Caco-2 (cell line): ENCODE measurements at places on chromosomes 2 and 18.

DNA sequence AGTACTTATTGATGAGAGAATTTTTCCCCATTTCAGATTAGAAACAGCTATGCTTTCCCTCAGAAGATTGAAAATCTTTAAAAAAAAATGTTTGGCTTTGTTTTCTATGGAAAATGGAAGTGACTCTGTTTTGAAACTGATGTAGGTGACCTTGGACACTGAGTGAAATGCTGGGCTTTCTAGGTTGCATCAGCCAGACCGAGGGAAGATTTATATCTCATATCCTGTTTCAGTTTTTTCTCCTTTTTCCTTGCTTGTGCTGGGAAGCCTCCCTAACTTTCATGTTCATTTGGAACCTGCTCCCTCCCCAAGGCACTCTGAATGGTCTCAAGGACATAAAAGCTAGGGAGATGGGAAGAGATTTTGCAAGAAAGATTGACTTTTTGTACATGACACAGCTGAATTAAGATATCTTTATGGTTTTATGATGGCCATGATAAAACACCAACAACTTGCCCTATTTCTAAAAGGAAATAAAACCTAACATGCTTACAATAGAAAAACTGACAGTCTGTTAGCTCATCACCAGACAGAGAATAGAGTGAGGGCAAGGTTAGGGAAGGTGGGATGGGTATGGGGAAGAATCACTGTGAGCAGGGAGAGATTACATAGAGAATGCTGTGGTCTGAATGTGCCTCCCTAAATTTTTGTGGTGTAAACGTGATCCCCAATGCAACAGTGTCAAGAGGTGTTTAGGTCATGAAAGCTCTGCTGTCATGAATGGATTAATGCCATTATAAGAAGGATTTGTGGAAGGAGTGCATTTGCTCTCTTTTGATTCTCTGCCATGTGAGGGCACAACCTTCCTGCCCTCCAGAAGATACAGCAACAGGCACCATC, 249.7 kb downstream of the TPGS2 start:
- DNase-seq, result no peak

DNA sequence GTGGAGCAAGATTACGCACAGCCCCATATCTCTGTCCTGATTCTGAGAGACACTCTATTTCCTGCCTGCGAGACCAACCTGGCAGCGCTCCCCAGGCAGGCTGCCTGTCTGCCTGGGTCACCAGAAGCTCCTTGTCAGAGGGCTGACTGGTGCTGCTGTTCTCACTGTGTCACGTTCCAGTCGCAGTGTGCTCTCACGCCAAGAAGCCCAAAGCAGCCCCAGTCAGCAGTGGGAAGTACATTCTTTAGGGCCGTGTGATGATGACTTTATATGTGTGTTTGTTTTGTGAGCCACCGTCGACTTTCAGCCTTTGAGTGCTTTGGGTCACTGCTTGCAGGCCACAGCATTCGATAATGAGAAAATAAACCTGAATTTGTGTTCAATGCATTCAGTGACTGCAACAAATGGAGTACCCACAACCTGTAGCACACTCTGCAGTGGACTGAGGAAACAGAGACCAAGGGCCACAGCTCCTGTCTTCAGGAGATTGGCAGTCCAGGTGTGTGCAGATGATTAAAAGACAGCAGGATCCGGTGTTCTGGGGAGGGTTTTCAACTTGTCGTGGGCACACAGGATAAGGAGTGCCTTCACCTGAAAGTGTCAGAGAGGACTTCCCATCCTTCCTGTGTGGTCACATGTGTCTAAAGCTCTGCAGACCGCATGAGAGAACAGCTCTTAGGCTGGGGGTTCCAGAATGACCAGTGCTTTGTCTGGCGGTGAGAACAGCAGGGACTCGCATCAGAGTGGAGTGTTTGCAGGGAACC, 4.8 kb downstream of the TNFRSF11A start:
- DNase-seq, result no peak

GRCh38 chr2:44559108-44559507, 197.4 kb downstream of the CAMKMT start:
- DNase-seq, result no peak

DNA sequence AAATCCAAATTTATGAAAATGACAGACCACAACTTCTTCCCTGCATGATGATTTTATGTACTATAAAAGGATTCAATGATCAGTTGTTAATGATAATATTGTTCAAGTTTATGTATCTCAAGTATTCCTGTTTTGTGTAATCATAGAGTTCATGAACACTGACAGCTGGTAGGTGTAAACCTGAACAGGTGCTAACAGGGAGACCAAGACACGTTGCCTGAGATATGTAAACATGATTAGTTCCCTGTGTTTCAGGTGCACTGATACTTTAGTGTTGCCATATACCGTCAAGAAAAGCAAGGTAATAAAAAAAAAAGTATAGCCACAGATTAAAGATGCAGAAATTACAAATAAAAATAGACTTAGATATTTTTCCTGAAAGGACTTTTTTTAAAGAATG, 131.8 kb downstream of the BAZ2B start:
- no peak for DNase-seq

DNA sequence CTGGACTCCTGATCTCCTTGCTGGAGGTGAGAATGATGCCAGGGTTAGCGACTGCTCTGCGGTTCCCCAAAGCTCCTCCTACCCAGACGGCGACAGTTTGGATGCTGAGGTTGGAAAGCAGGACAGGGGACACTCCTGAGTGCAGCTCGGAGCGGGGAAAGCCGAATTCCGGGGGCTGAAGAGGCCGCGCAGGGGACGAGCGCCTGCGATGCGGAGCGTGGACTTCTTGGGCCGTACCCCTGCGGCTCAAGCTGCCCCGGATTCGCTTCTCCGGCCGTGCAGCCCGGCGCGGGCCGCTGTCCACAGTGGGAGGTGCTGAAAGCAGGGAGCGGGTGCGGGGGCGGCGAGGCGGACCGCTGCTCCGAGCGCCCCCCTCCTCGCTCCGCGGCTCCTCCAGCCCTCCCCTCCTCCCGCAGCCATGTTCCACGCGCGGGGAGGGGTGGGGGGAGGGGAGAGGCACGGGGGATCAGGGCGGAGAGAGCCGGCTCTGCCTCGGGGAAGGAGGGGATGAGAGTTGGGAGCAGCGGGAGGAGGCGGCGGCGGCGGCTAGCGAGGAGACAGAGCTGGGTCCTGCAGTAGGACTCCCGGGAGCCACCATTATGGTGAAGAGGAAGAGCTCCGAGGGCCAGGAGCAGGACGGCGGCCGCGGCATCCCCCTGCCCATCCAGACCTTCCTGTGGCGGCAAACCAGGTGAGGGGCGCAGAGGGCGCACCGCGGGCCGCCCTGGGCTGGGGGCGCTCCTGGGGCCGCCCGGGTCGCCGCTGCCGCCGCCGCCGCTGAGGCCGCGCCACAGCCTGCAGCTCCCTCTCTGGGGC, at the start of gene UNC80:
Gene UNC80 (plus strand): TSS at position 359 of the 816 bp plus-strand sequence. CDS start 241 bp downstream, at position 600.
- DNase-seq, result peak; percentile 10

- no peak for DNase-seq
These were observed 83.6 kb upstream of the ST3GAL5 start for GRCh38 chr2:85972355-85972754.

- DNase-seq, result no peak
These were observed 84.4 kb upstream of the CAVIN2 start for GRCh38 chr2:191931329-191931728.

- DNase-seq, result peak; percentile 44
These were observed 206.5 kb downstream of the SETBP1 start for GRCh38 chr18:44887227-44887631.

GRCh38 chr2:126664639-126665038, 8.7 kb downstream of the GYPC start:
- DNase-seq, result no peak

DNA sequence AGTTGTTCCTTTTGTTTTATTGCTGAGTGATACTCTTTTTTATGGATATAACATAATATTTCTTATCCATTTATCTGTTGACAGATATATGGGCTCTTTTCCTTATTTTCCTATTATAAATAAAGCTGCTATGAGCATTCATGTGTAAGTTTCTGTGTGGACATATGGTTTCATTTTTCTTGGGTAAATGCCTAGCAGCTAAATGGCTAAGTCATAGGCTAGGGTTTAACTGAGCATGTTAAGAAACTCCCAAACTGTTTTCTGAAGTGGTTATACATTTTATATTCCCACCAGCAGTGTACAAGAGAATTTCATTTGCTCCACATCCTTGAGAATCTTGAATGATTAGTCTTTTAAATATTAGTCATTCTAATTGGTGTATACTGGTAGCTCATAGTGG, 786.6 kb upstream of the CDH2 start:
- no peak for DNase-seq

- DNase-seq, result no peak
These were observed 458 bp downstream of the CXXC1 start for GRCh38 chr18:50287028-50287440.

- DNase-seq, result no peak
These were observed 9.0 kb downstream of the B4GALT6 start for GRCh38 chr18:31675404-31675803.

GRCh38 chr2:171480908-171481307, 41.4 kb upstream of the CYBRD1 start:
- DNase-seq, result no peak
